ENCODE measurements at places on chromosomes 7 and 10. TPM values are rescaled to one million over a fixed set of nuclear protein-coding genes. Genes with fewer than 3 reads are reported as not detected.

Gene KIFBP
- 5.9 TPM for total RNA-seq

Gene DKK1
- total RNA-seq = not detected

Gene GNGT1
- not detected for total RNA-seq

Gene SPDYE9
- not detected for total RNA-seq

Gene CRTAC1
- total RNA-seq = not detected
